ENCODE measurements at places on chromosomes 4 and X. TPM values are rescaled to one million over a fixed set of nuclear protein-coding genes. Genes with fewer than 3 reads are reported as not detected.

SASH3 gene
- total RNA-seq, result not detected

TSPAN7 gene
- not detected for total RNA-seq

CXCL3 gene
- 4.9 TPM for total RNA-seq

SSX1 gene
- total RNA-seq, result not detected

C4orf51 gene
- total RNA-seq, result not detected

All from pericardium fibroblast (primary cell).